ENCODE measurements at places on chromosomes 6 and 20. TPM values are rescaled to one million over a fixed set of nuclear protein-coding genes. Genes with fewer than 3 reads are reported as not detected.

Gene MOXD1
- total RNA-seq, result 13.3 TPM

Gene OR2J3
- total RNA-seq, result not detected

Gene RIMS1
- total RNA-seq, result 3.3 TPM

Gene SNAP25
- 0.22 TPM for total RNA-seq

Gene SAMD3
- 0.44 TPM for total RNA-seq

Gene PACRG
- 1.7 TPM for total RNA-seq

Gene SYNDIG1
- total RNA-seq, result 13.1 TPM

Data from tibial nerve (tissue), 4 donors.